AG09319 (cell line): ENCODE measurements at places on chromosomes 1 and 21.

DNA sequence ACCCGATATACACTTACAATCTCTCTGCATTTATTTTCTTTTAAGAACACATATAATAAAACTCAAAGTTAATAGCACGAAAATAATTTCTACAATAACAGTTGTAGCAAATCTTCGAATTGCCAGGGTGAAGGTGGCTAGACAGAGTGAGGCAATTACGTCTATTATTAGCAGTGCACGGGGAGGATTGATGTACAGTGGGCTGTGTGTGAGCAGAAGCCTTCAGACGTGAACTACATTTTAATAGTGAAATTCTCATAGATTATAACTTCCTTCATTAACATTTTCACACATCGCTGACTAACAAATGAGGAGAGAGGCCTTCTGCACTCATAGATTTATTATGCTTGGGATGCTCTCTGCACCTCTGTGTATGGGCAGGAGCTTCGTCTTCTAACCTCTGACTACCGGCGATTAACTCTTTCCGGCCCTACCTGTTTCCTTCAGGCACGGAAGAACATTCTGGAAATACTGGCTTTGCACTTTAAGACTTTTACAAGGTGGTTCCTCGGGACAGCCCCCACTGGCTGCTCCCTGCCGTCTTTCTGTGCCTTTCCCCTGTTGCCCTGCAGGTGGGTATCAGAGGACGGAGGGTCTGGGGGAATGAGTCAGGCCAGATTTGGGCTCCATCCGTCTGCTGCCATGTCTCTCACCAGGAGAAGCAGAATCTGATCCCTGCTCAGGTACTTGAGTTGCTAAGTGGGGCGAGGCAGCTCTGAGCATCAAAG lies 200.5 kb downstream of the CAMTA1 start:
- DNase-seq = no peak

GRCh38 chr21:45377866-45378257 lies 27.1 kb upstream of the COL18A1 start:
- DNase-seq = no peak

DNA sequence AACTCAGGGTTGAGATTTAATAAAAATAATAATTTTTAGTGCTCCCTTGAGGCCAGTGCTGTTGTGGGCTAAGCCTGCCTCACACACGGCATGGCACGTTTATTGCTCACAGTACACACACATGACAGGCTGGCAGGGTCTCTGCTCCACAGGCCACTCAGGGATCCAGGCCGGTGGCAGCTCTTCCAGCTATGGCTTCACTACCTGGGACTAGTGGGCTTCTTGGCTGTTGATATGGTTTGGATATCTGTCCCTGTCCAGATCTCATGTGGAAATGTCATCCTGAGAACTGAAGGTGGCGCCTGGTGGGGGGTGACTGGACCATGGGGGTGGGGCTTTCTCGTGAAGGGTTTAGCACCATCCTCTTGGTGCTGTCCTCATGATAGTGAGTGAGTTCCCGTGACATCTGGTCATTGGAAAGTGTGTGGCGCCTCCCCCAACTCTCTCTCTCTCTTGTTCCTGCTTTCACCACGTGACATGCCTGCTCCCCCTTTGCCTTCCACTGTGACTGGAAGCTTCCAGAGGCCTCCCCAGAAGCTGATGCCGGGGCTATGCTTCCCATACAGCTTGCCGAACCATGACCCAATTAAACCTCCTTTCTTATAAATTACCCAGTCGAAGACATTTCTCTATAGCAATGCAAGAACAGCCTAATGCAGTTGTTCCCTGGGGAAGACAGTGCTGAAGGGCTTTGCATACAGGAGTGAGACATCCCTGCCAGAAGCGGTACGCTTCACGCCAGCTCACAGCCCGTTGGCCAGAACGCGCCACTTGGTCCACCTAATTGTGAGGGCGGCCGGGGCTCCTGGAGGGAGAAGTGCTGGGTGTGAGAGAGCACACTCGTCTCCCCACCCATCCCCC lies 226.9 kb upstream of the C1orf174 start:
- DNase-seq = no peak

DNA sequence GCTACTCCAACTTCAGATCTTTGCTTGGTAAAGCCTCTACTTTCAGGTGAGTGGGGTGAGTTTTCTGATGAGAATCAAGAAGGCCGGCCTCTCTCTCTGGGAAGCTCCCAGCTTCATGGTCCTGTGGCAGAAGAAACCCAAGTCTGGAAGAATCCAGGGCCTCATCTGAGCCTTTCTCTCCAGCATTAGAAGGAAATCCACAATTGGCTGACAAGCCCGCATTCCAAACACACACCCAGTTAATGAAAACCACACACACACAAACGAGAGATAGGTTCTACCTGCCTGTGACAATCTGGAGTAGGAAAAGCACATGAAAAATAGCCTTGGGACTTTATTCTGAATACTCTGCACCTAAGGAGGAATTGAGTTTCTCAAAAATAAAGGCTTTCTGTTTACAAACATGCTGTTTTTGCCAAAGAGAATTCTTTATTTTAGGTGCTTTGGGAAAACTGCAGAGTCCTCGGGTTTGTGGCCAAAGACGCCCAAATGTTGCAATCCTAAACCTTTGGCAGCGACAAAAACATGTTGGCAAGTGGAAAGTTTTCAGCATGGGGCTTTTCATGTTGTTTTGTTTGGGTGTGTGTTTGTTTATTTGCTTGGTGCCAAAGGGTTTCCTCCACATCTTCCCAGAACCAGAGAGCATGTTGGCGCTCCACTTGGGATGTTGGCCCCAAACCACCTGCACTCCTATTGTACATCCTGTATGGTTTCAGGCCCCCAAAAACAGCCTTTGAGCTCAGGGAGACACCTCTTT lies 216.2 kb downstream of the SETD4 start:
- DNase-seq = no peak

DNA sequence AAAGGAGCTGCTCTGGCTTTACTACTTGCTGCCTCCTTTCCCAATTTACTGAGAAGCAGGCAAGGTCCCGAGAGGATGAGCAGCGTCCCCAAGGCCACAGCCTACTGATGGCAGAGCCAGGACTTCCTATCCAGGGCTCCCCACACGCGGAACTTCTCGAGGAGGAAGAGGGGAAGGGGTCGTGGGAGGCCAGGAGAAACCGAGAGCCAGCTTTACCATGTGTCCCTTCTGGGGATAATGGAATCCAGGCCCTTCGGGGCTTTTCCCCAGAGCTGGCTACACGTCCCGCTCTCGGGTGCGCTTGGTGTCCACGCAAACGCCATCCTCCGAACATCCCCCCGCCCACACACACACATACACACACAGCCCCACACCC lies 4.3 kb upstream of the CCN1 start:
- DNase-seq = no peak

GRCh38 chr1:21332554-21333311 lies 42.5 kb upstream of the ECE1 start:
- no peak for DNase-seq

DNA sequence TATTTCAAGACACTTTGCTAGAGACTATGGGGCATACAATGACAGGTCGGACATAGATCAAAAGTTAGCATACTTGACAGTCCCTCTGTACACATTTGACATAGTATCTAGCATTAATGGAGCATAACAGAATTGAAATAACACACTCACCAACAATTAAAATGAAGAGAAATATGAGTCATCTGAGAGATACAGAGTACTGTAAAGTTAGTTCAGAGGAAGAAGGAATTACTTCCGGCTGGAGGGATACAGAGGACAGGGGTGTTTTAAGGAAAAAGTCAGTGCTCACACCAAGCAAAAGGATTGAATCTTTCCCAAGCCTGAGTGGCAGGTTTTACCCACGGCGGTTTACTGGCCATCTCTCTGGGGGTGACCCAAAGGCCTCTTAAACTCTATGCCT lies 2.4 kb downstream of the ZMYND12 start:
- DNase-seq = no peak

- DNase-seq = no peak
Observed at GRCh38 chr1:153384958-153385580, 5.8 kb downstream of the S100A8 start.

DNA sequence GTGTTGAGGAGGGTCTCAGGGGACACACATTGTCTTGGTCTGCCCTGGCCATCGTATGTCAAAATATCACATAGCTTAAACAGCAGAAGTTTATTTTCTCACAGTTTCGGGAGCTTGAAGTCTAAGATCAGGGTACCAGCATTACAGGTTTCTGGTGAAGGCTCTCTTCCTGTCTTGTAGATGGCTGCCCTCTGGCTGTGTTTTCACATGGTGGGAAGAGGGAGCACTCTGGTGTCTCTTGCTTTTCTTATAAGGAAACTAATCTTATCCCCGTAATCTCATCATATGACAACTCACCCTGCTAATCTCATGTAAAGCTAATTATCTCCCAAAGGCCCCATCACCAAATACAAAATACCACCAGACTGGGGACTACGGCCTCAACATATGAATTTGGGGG lies 246.9 kb upstream of the ST6GALNAC5 start:
- DNase-seq = no peak

- DNase-seq = no peak
Observed at GRCh38 chr1:111862599-111862998, 106.9 kb downstream of the DDX20 start.

GRCh38 chr1:153567621-153568366 lies 2.1 kb upstream of the S100A2 start:
- DNase-seq = no peak

- DNase-seq = no peak
Observed at GRCh38 chr1:188669728-188670382, 1807.8 kb downstream of the BRINP3 start.

DNA sequence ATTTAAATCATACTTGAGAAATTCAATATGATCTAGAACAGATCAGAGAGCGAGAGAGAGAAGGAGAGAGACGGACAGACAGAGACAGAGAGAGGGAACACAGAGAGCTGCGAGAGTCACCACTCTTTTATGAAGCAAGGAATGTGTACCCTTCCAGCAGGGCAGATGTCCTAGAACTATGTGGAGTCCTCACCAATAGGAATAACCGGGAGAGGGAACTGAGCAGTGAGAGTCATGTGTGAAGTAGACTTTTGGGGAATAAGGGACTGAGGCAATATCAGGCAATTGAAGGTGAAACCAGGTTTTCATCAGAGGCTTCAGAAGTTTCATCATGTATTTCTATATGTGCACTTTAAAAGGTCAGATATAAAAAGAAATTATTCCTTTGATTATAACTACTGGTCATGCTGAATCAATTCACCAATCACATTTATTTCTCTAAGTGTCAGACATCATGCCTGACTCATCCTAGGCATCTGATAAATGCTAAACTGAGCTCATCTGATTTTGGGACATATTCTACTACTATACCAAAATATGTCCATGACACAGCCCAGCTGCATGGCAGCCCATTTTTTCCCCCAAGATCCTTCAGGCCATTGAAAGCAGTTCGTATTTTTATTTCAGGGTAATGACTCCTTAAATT lies 22.4 kb downstream of the VTCN1 start:
- peak; percentile 24 for DNase-seq

- DNase-seq = no peak
Observed at GRCh38 chr1:175009532-175009931, 9.8 kb downstream of the CACYBP start.
